ENCODE measurements at places on chromosomes 7 and 10. TPM values are rescaled to one million over a fixed set of nuclear protein-coding genes. Genes with fewer than 3 reads are reported as not detected.
A peak's percentile ranks its signal among the peaks of the same experiment; 100 is the strongest.

DNA sequence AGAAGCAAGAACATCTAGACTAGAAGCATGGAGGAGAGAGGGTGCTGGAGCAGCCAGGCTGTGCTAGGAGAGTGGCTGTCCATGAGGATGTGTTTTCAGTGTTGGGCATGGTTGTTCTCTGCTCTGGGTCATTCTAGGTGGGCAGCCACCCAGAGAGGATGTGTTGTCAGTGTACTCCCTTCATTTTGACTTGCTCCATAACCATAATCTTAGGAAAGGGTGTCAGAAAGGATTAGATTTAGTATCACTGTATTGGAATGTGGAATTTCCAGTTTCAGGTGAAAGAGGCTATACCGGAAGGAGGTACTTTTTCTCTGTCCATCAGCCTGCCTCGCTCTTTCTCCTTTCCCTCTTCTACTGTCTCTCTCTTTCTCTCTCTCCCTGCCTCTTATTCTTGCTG is 474.5 kb upstream of the PODXL start:
- H3K36me3 ChIP-seq = no peaks in the 10 kb centered on the region
- no peak for DNase-seq
- no peaks in the 10 kb centered on the region for H3K27me3 ChIP-seq
- H3K4me1 ChIP-seq = no peaks in the 10 kb centered on the region

DNA sequence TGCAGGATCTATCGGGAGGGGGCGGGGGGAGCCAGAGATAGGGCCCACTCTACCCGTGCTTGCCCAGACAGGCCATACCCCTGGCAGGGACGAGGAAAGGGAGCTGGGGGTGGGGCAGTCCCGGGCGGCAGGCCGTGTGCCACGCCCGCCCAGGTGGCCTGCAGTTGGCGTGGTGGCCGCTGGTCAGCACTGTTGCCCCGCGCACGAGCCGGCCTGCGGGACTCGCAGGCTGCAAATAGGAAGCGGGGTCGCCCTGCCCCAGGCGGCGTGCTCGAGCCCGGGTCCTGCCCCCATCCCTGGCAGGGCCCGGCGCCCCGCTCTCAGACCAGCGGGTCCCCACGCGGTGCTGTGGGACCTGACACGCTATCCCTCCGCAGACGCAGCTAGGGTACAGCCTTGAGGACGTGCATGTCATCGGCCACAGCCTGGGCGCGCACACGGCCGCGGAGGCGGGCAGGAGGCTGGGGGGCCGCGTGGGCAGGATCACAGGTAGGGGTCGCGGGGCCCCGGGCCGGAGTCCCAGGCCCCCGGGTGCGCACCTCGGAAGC is 6.7 kb downstream of the PNLIPRP2 start:
- peak overlapping the region; percentile 35 for H3K4me3 ChIP-seq
- no peaks in the 10 kb centered on the region for H3K4me1 ChIP-seq
- no peak for DNase-seq

DNA sequence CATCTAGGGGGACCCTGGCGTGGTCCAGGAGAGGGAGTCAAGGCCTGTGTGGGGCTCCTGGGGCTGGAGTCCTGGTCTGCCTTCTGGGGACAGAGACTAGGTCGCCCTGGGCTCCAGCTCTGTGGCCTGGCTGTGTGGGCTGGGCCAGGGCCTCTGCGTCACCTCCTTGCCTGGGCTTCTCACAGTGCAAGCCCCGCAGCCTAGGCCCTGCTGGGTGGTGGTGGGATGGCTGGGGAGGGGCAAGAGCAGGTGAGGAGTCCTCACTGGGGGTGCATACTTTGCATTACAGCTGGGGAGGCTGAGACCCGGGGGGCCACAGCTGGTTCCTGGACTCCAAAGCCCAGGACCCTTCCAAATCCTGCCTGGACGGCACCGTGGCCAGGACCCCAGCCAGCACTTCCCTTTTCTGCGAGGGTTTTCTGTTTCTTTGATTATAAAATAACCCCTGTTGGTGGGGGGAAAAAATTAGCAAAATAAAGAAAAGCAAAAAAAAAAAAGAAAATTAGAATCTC is 23.5 kb downstream of the PWWP2B start:
- no peak for DNase-seq
- no peaks in the 10 kb centered on the region for H3K27me3 ChIP-seq
- no peak overlapping the region for H3K4me3 ChIP-seq
- no peaks in the 10 kb centered on the region for H3K36me3 ChIP-seq

GRCh38 chr7:51973071-51973470 is 656.5 kb upstream of the COBL start:
- H3K4me1 ChIP-seq = no peaks in the 10 kb centered on the region
- H3K27ac ChIP-seq = no peak overlapping the region
- DNase-seq = no peak
- H3K36me3 ChIP-seq = no peaks in the 10 kb centered on the region
- no peaks in the 10 kb centered on the region for H3K27me3 ChIP-seq

GRCh38 chr10:105185161-105185560 is 544.1 kb downstream of the SORCS3 start:
- no peak for DNase-seq
- no peaks in the 10 kb centered on the region for H3K4me1 ChIP-seq
- H3K4me3 ChIP-seq = no peak overlapping the region

GRCh38 chr7:111081546-111082267 is 9.2 kb upstream of the LRRN3 start:
- no peak overlapping the region for H3K4me3 ChIP-seq
- H3K36me3 ChIP-seq = no peaks in the 10 kb centered on the region
- no peaks in the 10 kb centered on the region for H3K4me1 ChIP-seq
- H3K27me3 ChIP-seq = no peaks in the 10 kb centered on the region
- DNase-seq = no peak

GRCh38 chr10:25959540-25960232 is 25.7 kb downstream of the MYO3A start:
- H3K4me1 ChIP-seq = no peaks in the 10 kb centered on the region
- no peak overlapping the region for H3K27ac ChIP-seq
- no peaks in the 10 kb centered on the region for H3K36me3 ChIP-seq
- H3K4me3 ChIP-seq = no peak overlapping the region
- H3K27me3 ChIP-seq = no peaks in the 10 kb centered on the region
- DNase-seq = no peak

- H3K27ac ChIP-seq = no peak overlapping the region
- no peaks in the 10 kb centered on the region for H3K27me3 ChIP-seq
- no peaks in the 10 kb centered on the region for H3K4me1 ChIP-seq
- DNase-seq = no peak
These were observed 9.8 kb downstream of the MAPK8 start for GRCh38 chr10:48316236-48316635.

DNA sequence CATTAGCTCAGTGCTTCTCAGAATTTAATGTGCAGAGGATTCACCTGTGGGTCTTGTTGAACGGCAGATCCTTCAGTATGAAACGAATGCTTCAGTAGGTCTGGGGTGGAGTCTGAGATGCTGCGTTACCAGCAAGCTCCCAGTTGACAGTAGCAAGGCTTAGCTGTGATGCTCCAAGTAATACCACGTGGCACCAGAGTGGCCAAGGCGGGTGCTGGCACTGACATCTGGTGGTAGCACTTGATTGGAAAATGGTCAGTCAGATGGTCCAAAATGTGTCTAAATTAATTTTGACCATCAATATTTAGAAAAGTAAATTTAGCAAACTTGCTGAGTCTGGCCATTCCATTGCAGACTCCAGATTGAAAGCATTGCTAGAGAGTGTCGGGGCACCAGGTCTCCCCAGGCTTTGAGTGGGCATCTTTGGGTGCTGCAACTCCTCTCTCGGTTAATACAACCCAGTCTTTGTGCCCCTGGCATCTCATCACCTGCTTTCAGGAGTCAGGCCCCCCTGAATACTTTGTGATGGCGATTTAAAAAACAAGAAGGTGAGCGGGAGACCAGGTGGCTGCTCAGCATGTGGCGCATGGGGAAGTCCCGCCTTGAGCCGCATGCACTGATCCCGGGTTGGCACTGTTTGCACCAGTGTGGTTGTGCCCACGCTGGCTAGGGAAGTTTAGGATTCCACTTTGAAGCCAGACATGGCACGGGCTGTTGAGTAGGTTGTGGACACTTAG is 130.1 kb downstream of the NT5C2 start:
- no peaks in the 10 kb centered on the region for H3K4me1 ChIP-seq
- no peak for DNase-seq
- H3K36me3 ChIP-seq = no peaks in the 10 kb centered on the region
- H3K4me3 ChIP-seq = no peak overlapping the region

The AZGP1 gene
- total RNA-seq = 4,981 TPM

The LRRC18 gene
- not detected for total RNA-seq

The PSPH gene
- total RNA-seq = 14.4 TPM

The C7orf33 gene
- not detected for total RNA-seq
